ENCODE measurements at places on chromosomes 5 and 9. TPM values are rescaled to one million over a fixed set of nuclear protein-coding genes. Genes with fewer than 3 reads are reported as not detected.
A peak's percentile ranks its signal among the peaks of the same experiment; 100 is the strongest.

DNA sequence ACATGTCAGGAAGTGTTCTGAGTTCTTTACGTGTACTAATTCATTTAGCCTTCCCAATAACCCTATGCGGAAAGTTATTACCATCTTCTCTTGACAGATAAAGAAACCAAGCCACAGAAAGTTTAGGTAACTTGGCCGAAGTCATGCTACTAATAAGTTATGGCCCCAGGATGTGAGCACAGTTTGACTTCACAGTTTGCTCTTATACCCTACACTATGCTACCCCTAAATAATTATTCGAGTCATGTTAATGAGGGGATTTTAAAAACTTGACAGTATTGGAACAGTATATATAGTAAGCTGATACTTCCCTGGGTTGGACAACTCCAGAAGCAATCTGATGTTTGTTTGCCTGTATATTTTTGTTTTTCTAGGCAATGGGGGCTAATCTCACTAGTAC is 29.4 kb upstream of the PDCD1LG2 start:
- H3K27me3 ChIP-seq, result peaks cover 4% of the 10 kb centered on the region
- peaks cover 5% of the 10 kb centered on the region for H3K4me1 ChIP-seq
- no peak for DNase-seq
- H3K27ac ChIP-seq, result no peak overlapping the region
- peaks cover 3% of the 10 kb centered on the region for H3K36me3 ChIP-seq
- no peak overlapping the region for H3K4me3 ChIP-seq

DNA sequence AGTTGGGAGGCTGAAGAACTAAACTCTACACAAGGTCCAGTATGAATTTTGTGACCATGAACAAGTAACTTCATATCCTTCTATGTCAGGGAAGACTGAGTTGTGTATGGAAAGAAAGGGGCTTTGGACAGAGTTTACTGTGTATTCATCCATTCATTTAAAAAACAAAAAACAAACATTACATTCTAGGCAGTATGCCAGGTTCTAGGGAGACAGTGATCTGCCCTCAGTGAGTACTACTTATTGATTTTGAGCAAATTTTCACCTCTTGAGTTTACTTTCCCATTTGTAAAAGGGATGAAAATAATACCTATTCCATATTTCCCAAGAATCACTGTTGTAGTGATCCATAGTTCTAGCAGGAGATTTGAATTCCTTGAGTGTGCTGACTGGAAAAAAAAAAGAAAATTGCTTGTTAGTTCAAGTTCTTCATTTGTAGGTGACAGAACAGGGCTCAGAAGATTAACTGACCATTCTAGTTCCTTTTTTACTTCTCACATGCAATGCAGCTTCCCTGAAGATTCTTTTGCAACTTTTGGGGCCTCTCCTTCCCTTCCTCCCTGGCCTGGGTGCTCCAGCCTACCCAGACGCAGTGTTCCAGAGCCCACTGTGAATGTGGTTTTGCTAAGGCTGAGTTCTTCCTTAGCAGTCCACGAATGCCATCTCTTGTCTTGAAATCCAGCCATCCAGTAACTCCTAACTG is 2.6 kb upstream of the GAPVD1 start:
- no peak overlapping the region for H3K27ac ChIP-seq
- no peaks in the 10 kb centered on the region for H3K27me3 ChIP-seq
- no peaks in the 10 kb centered on the region for H3K36me3 ChIP-seq
- DNase-seq, result no peak
- H3K4me3 ChIP-seq, result no peak overlapping the region

DNA sequence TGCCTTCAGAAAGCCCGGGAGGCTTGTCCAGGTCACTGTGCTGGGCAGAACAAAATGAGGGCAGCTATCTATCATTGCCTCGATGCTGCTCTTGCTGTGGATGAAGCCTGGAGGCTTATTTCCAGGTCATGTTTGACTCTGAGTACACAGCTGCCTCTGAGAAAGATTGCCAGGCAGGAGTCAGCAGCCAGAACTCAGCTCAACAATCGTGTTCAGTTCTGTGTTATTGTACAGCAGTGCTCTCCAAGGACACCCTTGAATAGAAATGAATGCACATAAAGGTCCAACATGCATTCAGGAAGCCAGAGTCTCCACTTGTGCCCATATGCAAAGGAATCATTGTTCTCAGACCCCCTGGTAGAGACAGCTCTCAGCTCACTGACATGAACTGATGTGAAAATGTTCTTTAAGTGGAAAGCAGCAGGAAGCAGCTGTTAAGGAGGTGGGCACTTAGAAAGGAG is 61.7 kb upstream of the ZFR start:
- no peak overlapping the region for H3K27ac ChIP-seq
- H3K27me3 ChIP-seq, result peaks cover 69% of the 10 kb centered on the region
- no peak overlapping the region for H3K4me3 ChIP-seq
- H3K4me1 ChIP-seq, result peaks cover 51% of the 10 kb centered on the region
- DNase-seq, result no peak

GRCh38 chr5:145681686-145682085 is 153.5 kb downstream of the PRELID2 start:
- H3K27me3 ChIP-seq, result no peaks in the 10 kb centered on the region
- H3K4me1 ChIP-seq, result no peaks in the 10 kb centered on the region
- no peak overlapping the region for H3K27ac ChIP-seq
- H3K4me3 ChIP-seq, result no peak overlapping the region
- H3K36me3 ChIP-seq, result no peaks in the 10 kb centered on the region

- H3K4me3 ChIP-seq, result no peak overlapping the region
- no peak overlapping the region for H3K27ac ChIP-seq
- H3K36me3 ChIP-seq, result no peaks in the 10 kb centered on the region
- no peaks in the 10 kb centered on the region for H3K27me3 ChIP-seq
- DNase-seq, result no peak
Measured at GRCh38 chr5:75824323-75824722, 107.1 kb upstream of the POC5 start.

GRCh38 chr9:24007185-24007584 is 181.1 kb upstream of the ELAVL2 start:
- H3K4me1 ChIP-seq, result peaks cover 33% of the 10 kb centered on the region
- H3K36me3 ChIP-seq, result no peaks in the 10 kb centered on the region
- no peak overlapping the region for H3K4me3 ChIP-seq
- no peaks in the 10 kb centered on the region for H3K27me3 ChIP-seq
- no peak for DNase-seq
- peak overlapping the region; percentile 18 for H3K27ac ChIP-seq

GRCh38 chr9:126955811-126956210 is 41.2 kb downstream of the RALGPS1 start:
- H3K36me3 ChIP-seq, result no peaks in the 10 kb centered on the region
- no peak overlapping the region for H3K4me3 ChIP-seq
- no peaks in the 10 kb centered on the region for H3K27me3 ChIP-seq
- no peak for DNase-seq

- H3K4me1 ChIP-seq, result peaks cover 35% of the 10 kb centered on the region
- DNase-seq, result no peak
- no peaks in the 10 kb centered on the region for H3K36me3 ChIP-seq
- no peaks in the 10 kb centered on the region for H3K27me3 ChIP-seq
- H3K27ac ChIP-seq, result no peak overlapping the region
Measured at GRCh38 chr9:93010704-93011103, 47.8 kb upstream of the SUSD3 start.

- DNase-seq, result no peak
- H3K4me1 ChIP-seq, result no peaks in the 10 kb centered on the region
- H3K4me3 ChIP-seq, result no peak overlapping the region
- H3K27ac ChIP-seq, result peak overlapping the region; percentile 78
Measured at GRCh38 chr9:128643519-128644300, 12.9 kb downstream of the DYNC2I2 start.

DNA sequence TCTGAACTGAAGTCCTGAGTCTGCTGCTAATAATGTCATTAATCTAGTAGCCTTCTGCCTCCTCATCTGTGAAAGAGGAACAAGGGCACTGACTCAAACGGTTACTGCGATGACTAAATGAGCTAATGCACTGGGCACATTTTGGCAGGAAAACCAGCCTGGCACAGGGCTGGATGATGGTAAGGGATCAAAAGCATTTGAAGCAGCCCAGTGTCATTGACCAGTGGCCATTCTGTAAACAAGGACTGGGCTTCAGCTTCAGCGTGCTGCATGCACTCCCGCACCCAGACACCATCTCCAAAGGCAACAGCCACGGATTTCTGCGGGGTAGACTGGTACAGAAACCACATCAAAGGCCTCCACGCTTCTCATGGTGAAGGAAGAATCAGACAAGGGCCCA is 8.0 kb downstream of the GCNT4 start:
- no peak overlapping the region for H3K4me3 ChIP-seq
- H3K27ac ChIP-seq, result no peak overlapping the region
- no peaks in the 10 kb centered on the region for H3K4me1 ChIP-seq

DNA sequence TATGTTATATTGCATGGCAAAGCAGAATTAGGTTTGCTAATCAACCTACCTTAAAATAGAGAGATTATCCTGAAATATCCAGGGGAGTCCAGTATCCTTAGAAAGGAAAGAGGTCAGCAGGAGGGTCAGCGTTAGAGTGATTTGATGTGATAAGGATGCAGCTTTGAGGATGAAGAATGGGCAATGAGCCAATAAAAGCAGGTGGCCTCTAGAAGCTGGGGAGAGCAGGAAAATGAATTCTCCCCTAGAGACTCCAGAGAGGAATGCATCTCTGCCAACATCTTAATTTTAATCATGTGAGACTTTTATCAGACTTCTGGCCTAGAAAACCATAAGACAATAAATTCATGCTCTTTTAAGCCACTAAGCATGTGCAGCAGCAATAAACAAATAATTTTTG is 65.7 kb upstream of the SYK start:
- H3K4me3 ChIP-seq, result no peak overlapping the region
- no peak for DNase-seq
- peaks cover 2% of the 10 kb centered on the region for H3K4me1 ChIP-seq
- peaks cover 9% of the 10 kb centered on the region for H3K27me3 ChIP-seq
- H3K27ac ChIP-seq, result no peak overlapping the region

The SLC6A18 gene
- total RNA-seq, result not detected

The SAXO1 gene
- total RNA-seq, result 0.02 TPM

The PLPP6 gene
- 13.4 TPM for total RNA-seq

The FOXD4L4 gene
- total RNA-seq, result 0.14 TPM

The GNA14 gene
- total RNA-seq, result 21.0 TPM

The ARL14EPL gene
- total RNA-seq, result not detected

The F2RL2 gene
- total RNA-seq, result not detected

The CDHR2 gene
- total RNA-seq, result 1.1 TPM

The CBY3 gene
- total RNA-seq, result 0.37 TPM

The GRXCR2 gene
- not detected for total RNA-seq

The PRELID1 gene
- 235 TPM for total RNA-seq

The SLC4A9 gene
- 0.76 TPM for total RNA-seq
